GM23248 (cell line): ENCODE measurements at places on chromosomes 7 and 10. TPM values are rescaled to one million over a fixed set of nuclear protein-coding genes. Genes with fewer than 3 reads are reported as not detected.
A peak's percentile ranks its signal among the peaks of the same experiment; 100 is the strongest.

GRCh38 chr10:5811387-5811821, 1.8 kb downstream of the GDI2 start:
- H3K27ac ChIP-seq = peak overlapping the region; percentile 92
- no peaks in the 10 kb centered on the region for H3K27me3 ChIP-seq
- peaks cover 42% of the 10 kb centered on the region for H3K4me1 ChIP-seq

GRCh38 chr10:126844406-126844805, 60.8 kb upstream of the DOCK1 start:
- DNase-seq = peak; percentile 42
- H3K27ac ChIP-seq = no peak overlapping the region
- H3K4me3 ChIP-seq = no peak overlapping the region
- H3K4me1 ChIP-seq = no peaks in the 10 kb centered on the region

DNA sequence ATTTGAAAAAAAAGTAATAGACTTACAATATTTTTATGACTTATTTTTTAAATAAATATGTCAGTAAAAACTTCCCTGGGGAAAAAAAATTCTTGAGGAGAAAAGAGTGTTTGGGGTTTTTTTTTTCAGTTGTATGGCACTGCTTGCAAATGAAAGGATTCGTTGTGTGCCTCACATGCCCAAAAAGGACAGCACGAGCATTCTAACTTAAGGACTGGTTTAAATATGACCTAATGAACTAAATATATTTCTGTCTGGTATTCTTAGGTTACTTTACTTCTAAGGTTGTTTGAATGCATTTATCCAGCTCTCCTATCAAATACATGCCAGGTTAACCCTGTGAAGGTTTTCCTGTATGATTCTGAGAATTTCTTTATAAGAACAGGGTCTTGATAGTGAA, 988 bp upstream of the CD36 start:
- H3K27me3 ChIP-seq = no peaks in the 10 kb centered on the region
- H3K4me1 ChIP-seq = peaks cover 60% of the 10 kb centered on the region
- no peak for DNase-seq
- H3K4me3 ChIP-seq = no peak overlapping the region

- H3K27ac ChIP-seq = peak overlapping the region; percentile 35
- DNase-seq = peak; percentile 85
- H3K36me3 ChIP-seq = no peaks in the 10 kb centered on the region
- H3K4me1 ChIP-seq = peaks cover 28% of the 10 kb centered on the region
These were observed 17.3 kb upstream of the INPP5A start for GRCh38 chr10:132520177-132520811.

- H3K4me1 ChIP-seq = no peaks in the 10 kb centered on the region
- H3K27ac ChIP-seq = no peak overlapping the region
- H3K4me3 ChIP-seq = no peak overlapping the region
- H3K36me3 ChIP-seq = peaks cover 28% of the 10 kb centered on the region
- H3K27me3 ChIP-seq = no peaks in the 10 kb centered on the region
- no peak for DNase-seq
These were observed 51.8 kb downstream of the ARHGAP22 start for GRCh38 chr10:48552946-48553564.

- H3K4me1 ChIP-seq = peaks cover 10% of the 10 kb centered on the region; the same call in 1 of the 2 replicates
- H3K27me3 ChIP-seq = no peaks in the 10 kb centered on the region
- H3K36me3 ChIP-seq = no peaks in the 10 kb centered on the region
- H3K4me3 ChIP-seq = no peak overlapping the region
- no peak for DNase-seq
These were observed 274.0 kb downstream of the DGKB start for GRCh38 chr7:14628516-14628915.

- H3K27me3 ChIP-seq = 0 out of 2 replicates have a peak, but pooled peaks cover 9% of the 10 kb centered on the region
- no peaks in the 10 kb centered on the region for H3K36me3 ChIP-seq
- no peaks in the 10 kb centered on the region for H3K4me1 ChIP-seq
- no peak overlapping the region for H3K4me3 ChIP-seq
These were observed 21.9 kb downstream of the GRID1 start for GRCh38 chr10:86344714-86345161.

GRCh38 chr10:124403548-124403947, 15.2 kb downstream of the OAT start:
- no peaks in the 10 kb centered on the region for H3K27me3 ChIP-seq
- no peak overlapping the region for H3K4me3 ChIP-seq
- peak; percentile 82 for DNase-seq
- H3K36me3 ChIP-seq = peaks cover 79% of the 10 kb centered on the region
- no peaks in the 10 kb centered on the region for H3K4me1 ChIP-seq

GRCh38 chr7:159040912-159041711, 103.6 kb downstream of the VIPR2 start:
- no peak overlapping the region for H3K4me3 ChIP-seq
- H3K27ac ChIP-seq = no peak overlapping the region
- DNase-seq = no peak

DNA sequence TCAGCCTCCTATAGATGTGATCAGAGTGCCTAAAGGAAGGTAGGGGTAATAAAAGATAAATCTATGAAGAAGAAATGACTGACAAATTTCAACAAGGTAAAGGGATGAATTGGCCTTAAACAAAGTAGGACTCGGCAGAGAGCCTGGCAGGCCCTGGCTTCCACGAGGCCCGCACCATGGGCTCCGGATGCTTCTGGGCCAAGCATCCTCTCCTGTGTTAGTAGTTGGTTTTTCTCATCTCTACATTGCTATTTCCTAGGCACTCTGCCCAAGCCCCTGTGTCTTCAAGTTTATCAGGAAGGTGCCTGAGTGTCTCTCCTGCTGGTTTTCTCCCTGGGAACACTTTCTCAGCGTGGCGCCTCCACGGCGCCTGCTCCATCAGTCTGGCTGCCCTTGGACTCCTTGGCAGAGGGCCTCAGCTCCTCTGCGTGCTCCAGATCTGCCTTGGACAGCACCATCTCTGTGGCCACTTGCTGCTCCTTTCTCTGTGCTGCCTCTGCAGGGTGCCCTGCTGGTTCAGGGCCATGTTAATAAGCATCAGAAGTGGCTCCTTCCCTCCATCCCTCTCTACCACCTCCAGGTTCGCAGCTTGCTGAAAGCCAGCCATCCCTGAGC, 413.3 kb upstream of the DPP6 start:
- no peaks in the 10 kb centered on the region for H3K27me3 ChIP-seq
- H3K4me1 ChIP-seq = no peaks in the 10 kb centered on the region
- H3K36me3 ChIP-seq = no peaks in the 10 kb centered on the region

DNA sequence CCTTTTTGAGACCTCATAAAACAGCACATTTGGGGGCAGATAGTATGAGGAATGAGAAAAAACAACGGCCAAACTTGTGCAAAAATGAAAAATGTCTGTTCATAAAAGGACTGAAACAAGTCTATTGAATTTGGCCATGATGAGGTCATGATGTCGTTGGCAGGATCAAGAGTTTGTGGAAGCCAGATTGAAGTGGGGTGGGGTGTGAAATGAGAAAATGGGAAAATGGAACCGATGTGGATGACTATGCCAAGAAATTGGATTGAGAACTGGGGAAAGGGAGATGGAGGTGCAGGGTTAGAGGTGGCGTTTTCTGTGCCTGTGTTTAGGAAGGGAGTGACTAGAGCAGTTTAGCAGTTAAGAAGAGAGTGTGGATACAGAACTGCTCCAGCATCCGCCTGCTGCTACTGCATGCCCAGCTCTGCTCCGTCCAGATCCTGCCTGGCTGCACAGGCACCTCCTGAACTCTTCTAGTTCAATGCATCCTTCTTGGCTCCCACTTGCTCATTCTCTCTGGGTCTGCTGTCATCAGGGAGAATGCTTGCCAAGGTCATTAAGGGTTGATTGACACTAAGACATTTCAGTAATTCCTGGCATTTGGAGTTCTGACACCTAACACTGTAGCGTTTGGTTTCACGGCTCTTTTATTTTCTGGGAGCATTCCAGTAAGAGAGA, 111.9 kb downstream of the GALNT17 start:
- H3K27me3 ChIP-seq = no peaks in the 10 kb centered on the region
- no peaks in the 10 kb centered on the region for H3K36me3 ChIP-seq

DNA sequence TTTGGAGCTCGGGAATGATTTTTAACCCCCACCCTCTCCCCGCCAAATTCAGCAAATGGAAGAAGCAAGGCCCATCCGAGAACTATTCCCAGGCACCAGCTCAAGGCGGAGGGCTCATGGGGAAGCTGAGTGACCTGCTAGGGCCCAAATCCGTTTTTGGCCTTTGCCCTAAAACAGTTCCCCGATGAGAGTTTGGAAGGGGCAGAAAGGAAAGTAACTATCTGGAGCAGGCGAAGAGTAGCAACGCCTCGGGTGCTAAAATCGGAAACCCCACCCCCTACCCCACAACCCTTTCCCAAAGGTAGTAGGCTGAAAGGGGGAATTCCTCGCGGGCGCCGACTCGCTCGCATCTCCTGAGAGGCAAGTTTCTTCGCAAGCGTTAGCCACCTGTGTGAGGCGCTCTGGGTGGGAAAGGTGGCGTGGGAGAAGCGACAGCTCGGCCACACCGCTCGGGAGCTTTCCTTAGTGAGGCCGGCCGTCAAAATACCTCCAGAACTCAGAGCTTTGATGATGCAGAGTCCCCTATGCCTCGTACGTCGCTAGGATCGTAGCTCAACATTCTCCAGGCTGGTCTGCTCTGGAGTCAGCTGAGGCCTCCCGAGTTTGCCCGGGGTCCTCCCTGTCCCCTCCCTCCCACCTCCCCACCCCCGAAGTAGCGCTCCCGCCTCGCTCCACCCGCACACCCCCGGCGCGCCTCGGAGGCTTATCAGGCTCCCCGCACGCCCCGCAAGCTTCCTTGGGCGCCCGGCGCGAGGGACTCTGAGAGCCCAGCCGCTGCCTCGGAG, 642 bp upstream of the PRKG1 start:
- H3K4me3 ChIP-seq = peak overlapping the region; percentile 83
- no peaks in the 10 kb centered on the region for H3K36me3 ChIP-seq
- DNase-seq = peak; percentile 66
- H3K27ac ChIP-seq = peak overlapping the region; percentile 42

GRCh38 chr7:152751449-152752141, 8.0 kb upstream of the ACTR3B start:
- no peak overlapping the region for H3K27ac ChIP-seq
- no peaks in the 10 kb centered on the region for H3K36me3 ChIP-seq
- H3K4me1 ChIP-seq = no peaks in the 10 kb centered on the region
- no peaks in the 10 kb centered on the region; the same call in 1 of the 2 replicates for H3K27me3 ChIP-seq
- no peak overlapping the region for H3K4me3 ChIP-seq
- DNase-seq = no peak

DNA sequence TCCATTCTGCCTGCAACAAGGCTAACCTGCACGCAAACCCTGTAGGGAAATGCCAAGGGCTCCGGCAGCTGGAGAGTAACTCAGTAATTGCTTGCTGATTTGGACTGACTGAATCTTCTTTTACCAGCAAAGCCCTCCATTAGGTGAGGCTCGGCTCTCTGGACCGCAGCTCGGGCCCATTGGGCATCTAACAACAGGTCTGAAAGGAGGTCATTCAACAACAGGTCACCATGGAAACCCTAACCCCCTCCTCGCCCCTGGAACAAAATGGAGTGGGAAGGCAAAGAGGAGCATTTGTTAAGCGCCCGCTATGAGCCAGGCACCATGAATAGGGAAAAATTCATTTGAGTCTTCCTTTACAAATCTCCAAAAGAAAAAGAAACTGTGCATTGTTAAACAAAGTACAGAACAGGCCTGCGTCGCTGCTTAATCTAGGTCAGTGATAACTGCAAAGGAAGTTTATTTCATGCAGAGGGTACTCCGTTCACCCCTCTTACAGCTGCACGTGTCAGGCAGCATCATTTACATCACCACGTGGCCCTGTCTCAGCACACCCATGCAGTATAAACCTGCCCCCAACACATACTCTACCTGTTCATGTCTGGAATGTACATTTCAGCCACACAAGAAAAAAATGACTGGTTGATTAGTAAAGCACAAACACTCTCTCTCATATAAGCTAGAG, 248.8 kb upstream of the NEBL start:
- no peak for DNase-seq
- H3K4me3 ChIP-seq = no peak overlapping the region
- no peak overlapping the region for H3K27ac ChIP-seq
- no peaks in the 10 kb centered on the region for H3K4me1 ChIP-seq

DNA sequence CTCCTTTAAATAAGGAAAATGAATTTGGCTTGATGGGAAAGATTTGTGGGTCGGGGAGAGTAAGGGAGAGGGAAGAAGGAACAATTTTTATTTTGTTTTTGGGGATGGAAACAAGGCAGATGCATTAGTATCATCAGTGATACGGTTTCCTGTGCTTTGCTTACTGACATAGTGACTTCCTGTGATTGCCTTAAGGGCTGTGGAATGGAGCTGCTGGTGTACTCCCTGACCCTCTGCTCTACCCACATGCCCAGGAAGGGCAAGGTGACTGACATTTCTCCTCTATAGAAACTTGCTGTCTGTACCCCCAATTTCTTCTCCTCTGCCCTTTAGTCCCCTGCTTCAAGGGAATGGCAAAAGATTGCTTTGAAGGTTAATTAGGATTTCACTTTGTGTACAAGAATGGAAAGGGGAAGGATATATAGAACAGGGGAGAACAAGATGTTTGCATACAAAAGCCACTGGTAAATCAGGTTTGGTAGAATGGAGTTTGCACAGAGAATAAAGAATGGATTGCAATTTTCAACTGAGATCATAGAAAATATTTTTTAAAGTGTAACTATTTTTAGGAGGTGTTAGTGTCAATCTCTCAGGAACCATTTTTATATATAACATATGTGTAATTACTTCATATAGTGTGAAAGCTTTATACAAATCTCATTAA, 129.0 kb upstream of the AGR3 start:
- no peak overlapping the region for H3K4me3 ChIP-seq

The TAF5 gene
- 4.0 and 4.7 TPM in 2 replicates for total RNA-seq

The RNF32 gene
- total RNA-seq = 1.1 TPM in 2 replicates

The COPG2 gene
- total RNA-seq = 29.7 and 35.2 TPM in 2 replicates

The OIT3 gene
- total RNA-seq = not detected in 2 replicates

The CFAP46 gene
- 0.22 TPM in 1 of 2 replicates, not detected in the other for total RNA-seq

The DCLRE1C gene
- 7.5 and 8.2 TPM in 2 replicates for total RNA-seq
